Mucosa of descending colon (tissue), 3 donors: ENCODE measurements at places on chromosomes 7 and 10. TPM values are rescaled to one million over a fixed set of nuclear protein-coding genes. Genes with fewer than 3 reads are reported as not detected.
A peak's percentile ranks its signal among the peaks of the same experiment; 100 is the strongest.

DNA sequence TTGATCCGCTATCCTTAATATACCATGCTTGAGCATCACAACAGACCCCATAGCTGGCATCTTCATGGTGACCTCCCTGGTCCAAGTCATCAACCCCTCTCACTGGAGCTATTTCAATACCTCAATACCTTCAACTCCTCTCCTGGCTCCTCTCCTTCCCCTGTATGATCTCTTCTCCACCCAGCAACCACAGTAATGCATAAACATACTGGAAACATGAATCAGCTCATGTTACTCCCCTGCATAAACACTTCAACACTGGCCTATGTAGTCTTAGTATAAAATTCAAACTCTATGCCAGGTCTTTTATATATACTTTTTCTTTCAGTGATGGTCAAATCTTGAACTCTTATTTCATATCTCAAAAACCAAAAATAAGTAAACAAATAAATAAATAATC lies 31.8 kb upstream of the TMEM273 start:
- no peak for DNase-seq

UTF1 gene
- not detected for total RNA-seq

TBATA gene
- not detected for total RNA-seq

POLR3A gene
- total RNA-seq = 13.9 TPM

DNA sequence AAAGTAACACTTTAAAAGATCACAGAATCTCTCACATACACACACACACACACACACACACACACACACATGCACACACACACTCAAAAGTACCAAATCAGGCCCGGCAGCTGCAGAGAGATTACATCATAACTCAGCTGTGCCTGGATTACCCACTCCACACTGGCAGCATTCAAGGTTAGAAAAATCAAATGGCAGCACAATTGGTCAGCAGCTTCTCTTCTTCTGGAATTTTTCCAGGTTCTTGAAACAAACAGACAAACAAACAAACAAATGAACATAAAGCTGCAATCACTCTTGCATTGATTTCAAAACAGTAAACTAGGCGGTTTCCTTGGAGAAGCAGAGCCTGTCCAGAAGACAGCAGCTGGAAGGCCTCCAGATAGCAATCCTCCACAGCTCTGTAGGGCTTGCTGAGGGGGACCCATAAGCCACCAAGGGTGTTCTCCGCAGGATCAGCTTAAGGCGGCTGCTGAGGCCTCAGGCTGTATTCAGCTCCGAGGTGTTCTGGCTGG lies 24.5 kb upstream of the FAM133B start:
- no peak for DNase-seq

DNA sequence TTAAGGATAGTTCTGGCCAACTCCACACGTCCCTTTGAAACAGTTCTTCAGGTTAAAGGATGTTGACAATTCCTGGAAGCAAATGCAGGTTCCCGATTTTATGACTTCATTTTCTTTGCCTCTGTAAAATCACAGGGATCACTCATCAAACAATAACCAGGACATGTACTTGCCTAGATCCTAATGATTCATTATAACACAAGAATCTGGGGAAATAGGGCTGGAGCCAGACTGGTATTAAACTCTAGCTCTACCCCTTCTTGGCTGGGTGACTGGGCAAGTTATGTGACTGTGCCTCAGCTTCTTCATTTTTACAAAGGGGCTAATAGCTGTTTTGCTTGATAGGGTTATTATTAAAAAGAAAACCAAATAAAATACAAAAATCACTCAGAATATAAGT lies 56.0 kb upstream of the KCND2 start:
- no peak for DNase-seq

MBL2 gene
- not detected for total RNA-seq

ITGB8 gene
- 10.8 TPM for total RNA-seq

ATRNL1 gene
- total RNA-seq = 1.8 TPM

DNA sequence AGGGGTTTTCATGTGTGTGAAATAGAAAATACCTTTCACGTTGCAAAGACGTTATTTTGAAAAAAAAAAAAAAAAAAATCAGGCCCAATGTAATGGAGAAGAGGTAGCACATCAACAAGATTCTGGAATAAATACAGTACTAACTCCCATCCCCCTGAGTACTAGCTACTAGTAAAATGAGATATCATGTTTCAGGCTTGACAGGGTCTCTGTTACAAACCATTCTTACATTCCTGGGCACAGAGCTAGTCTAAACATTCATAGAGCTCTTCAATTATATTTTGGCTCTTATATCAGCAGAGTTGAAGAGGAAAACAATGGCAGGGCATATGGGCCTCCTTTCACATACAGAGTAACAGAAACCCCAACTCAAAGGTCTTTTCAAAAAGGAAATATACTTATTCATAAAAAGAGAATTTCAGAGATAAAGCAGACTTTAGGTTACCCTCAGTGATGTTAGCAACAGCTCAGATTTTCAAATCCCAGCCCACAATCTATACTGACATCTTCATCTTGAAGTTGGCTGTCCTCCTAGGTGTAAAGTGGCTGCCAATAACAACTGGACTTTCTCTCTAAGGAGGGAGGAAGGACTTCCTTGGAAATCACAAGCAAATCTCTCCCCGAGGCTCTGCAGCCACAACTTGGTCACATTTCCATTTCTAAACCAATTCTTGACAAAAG lies 18.6 kb downstream of the C7orf33 start:
- no peak for DNase-seq

FLNC gene
- total RNA-seq = 6.9 TPM

DNA sequence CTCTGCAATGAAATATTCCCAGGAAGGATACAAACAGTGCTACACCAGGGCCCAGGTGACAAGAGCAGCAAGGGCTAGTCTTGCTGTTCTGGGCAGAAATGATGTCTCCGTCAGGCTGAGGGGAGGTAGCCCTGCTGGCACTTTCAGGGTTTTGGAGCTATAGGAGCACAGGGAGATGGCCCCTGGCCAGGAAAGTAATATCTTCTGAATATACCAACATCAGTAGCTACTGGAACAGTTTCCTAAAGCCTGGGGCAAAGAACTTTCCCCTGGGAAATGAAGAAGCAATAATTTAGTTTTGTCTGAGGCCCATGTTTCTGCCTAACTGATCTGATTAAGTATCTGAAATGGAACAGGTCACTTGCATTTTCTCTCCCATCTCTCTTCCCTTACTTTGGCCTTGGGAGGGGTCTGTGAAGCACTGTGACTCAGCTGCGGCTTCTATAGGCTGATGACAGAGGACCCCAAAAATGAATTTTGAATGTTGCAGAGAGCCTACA lies 489.1 kb upstream of the PODXL start:
- DNase-seq = no peak

IKZF1 gene
- 8.8 TPM for total RNA-seq

DNA sequence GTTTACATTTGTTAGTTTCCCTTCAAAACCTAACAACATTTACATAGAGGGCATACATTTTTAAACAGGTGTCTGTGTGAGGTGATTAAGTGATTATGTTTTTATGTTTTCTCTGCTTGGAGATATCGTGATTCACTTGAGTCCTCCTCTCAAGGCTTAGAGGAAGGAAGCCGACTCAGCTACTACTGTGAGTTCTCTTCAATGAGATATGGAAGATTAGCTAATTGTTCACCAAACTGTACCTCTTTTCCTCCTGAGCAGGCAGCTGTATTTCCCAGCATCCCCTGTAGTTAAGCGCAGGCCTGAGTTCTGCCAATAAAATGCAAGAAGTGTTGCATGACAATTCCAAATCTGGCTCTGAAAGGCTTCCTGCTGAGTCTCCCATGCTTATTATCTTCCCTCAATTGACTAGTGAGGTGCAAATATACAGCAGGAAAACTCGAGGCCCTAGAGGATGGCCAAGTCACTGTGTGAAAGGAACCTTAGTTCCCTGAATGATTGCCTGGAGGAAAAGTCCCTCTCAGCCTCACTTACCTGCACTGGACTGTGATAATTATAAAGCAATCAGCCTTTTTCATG lies 528.7 kb downstream of the GRM8 start:
- DNase-seq = no peak

DNA sequence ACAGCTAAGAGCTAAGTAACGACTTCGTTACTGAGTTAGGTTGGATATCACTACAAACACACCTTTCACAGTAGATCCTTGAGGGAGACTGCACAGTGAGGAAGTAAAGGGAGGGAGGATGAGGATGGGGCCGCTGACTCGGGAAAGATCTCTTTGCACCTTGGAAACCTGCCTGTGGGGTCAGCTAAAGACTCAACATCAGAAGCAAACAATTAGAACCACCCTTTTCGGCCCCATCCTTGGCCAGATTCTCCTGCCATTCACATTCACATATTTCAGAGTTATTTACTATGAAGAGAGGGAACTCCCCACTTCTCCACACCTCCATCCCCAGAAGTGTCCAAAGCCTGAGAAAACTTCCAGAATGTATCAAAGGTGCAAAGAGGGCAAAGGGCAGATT lies 47.1 kb downstream of the CLEC2L start:
- DNase-seq = no peak

STEAP2 gene
- total RNA-seq = 23.1 TPM

AVL9 gene
- 56.7 TPM for total RNA-seq

DNA sequence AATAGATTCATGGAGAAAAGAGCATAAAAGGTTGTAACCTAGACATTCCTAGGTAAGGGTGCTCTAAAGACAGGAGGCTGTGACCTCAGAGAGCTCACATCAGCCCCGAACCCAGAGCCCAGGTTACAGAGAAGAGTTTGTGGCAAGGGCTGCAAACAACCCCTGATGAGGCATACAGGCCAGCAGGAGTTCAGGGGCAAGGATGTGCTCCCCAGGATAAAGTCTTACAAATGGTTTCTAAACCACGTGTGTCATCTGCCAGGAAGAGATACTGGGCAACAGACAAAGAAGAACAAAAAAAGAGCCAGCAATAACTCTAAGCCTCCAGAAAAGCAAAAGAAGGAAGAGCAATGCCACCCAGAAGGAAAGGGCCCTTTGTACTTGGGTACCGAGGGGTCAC lies 27.7 kb downstream of the NCAPG2 start:
- no peak for DNase-seq

TAF6 gene
- total RNA-seq = 62.5 TPM

CABCOCO1 gene
- 0.22 TPM for total RNA-seq

NFE2L3 gene
- total RNA-seq = 7.3 TPM

DNA sequence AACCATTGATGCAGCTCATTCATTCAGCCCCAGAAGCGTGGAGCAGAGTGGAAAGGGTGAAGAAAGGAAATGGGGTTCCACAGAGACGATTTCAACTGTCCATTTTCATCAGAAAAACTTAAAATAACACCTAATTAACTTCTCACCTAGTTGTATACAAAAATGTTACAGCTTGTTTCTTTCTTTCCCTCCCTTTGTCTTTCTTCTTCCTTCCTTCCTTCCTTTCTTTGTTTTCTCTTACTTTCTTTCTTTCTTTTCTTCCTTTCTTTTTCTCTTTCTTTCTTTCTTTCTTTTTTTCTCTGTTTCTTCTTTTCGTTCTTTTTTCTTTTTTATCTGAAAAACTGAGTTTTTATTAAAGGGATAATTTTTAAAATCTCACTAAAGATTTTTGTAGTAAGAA lies 105.9 kb upstream of the GNAI1 start:
- DNase-seq = no peak

SEMA3C gene
- total RNA-seq = 83.7 TPM

DNA sequence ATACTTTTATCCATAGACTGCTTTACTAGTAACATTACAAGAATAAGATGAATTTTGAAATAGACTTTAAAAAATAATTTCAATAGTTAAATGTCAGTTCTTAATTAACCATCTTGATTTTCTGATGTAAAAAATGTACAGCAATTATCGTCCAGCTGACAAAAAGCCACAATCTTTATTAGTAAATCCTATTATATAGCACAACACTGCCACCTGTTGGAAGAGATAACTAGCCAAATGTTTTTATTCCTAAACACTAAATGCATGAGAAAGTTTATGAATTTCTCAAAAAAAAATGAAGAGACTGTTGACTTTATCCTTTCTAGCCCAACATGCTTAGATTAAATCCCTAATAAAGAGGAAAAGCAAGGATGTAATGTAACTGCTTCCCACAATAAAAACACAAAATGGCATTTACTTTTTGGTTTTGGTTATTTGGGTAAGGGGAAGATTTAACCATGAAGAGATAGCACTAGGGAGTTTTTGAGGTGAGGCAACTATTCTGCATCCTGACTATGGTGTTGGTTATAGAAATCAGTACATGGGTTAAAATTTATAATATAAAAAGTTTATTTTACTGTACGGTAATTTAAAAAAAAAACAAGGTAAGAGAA lies 8.0 kb downstream of the COA1 start:
- DNase-seq = no peak

GRCh38 chr10:76547352-76547972 lies 1090.1 kb downstream of the KCNMA1 start:
- peak; percentile 95 for DNase-seq

FKBP6 gene
- total RNA-seq = not detected

DNA sequence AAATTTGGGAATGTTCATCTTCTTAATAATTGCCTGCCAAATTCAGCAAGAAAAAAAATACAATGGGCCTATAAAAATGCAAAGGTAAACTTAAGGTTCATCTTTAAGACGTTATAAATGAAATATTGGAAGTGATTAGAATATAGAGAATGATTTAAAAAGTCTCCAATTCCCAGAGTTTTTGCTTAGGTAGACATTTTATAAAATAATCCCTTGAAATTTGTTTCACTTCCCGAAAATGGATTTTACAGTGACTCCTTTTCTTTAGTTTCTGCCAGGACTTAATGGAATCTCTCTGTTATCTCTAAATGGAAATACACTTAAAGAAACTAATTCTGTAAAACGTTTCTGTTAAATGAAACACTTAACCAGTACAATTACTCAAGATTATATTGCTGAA lies 544.2 kb upstream of the TEX47 start:
- no peak for DNase-seq

DNA sequence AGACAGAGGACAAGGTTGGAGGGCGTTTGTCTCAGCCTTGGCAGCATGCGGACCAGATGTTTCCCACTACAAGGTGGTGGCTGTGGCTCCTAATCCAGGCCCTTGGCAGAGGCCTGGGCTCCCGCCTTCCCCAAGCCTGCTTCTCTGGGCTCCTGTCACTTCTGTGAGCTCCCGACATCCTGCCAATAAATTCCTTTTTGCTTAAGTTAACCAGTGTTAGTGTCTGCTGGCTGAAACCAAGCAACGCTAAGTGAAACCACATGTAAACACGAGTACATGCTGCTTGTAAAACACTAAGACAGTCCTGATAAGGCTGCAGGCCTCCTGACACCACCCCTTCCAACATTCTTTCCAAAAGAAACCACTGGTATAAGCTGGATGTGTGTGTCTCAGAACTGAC lies 263.6 kb upstream of the ZMIZ1 start:
- peak; percentile 66 for DNase-seq

AMZ1 gene
- 0.61 TPM for total RNA-seq

- no peak for DNase-seq
Measured at GRCh38 chr10:101053516-101053915, 8.3 kb upstream of the KAZALD1 start.

KCNMA1 gene
- 312 TPM for total RNA-seq

GRCh38 chr7:24816868-24817267 lies 59.6 kb upstream of the GSDME start:
- DNase-seq = no peak

DNA sequence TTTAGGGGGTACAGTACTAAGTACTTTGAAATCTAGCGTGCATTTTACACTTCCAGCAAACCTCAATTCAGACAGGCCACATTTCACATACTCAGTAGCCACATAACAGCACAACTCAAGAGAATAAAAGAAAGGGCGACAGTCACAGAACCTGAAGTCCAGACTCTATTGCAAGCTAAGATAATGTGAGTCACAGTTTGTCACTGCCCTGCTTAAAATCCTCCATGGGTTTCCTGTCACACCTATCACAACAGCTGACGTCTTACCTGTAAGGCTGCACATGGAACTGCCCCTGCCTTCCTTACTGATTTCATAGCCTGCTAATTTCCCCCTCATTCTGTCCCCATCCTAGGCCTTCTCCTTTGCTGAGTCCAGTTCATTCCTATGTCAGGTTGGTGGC lies 16.1 kb upstream of the CDK14 start:
- no peak for DNase-seq
